ENCODE measurements at places on chromosomes 2 and 18. TPM values are rescaled to one million over a fixed set of nuclear protein-coding genes. Genes with fewer than 3 reads are reported as not detected.

The KCNE4 gene
- 0.35 TPM for total RNA-seq

The IL1B gene
- 63.4 TPM for total RNA-seq

The UGT1A1 gene
- 0.28 TPM for total RNA-seq

The CNGA3 gene
- not detected for total RNA-seq

The EMILIN2 gene
- total RNA-seq: 1.1 TPM

The DCAF17 gene
- 8.2 TPM for total RNA-seq

The MEX3C gene
- 34.1 TPM for total RNA-seq

The IL1RL1 gene
- total RNA-seq: 0.56 TPM

The CCDC148 gene
- 0.14 TPM for total RNA-seq

The NDC80 gene
- total RNA-seq: 13.9 TPM

The SLC23A3 gene
- total RNA-seq: 0.28 TPM

The IL18R1 gene
- total RNA-seq: 1.2 TPM

The SERPINB11 gene
- 0.35 TPM for total RNA-seq

The CAMKMT gene
- total RNA-seq: 11.6 TPM

The PRSS56 gene
- total RNA-seq: not detected

The MIB1 gene
- 33.6 TPM for total RNA-seq

The IGFBP5 gene
- total RNA-seq: 1.3 TPM

The KIF3C gene
- 15.1 TPM for total RNA-seq

The CNTNAP5 gene
- total RNA-seq: not detected

The MYCN gene
- total RNA-seq: not detected

The MROH2A gene
- total RNA-seq: not detected

The PROM2 gene
- total RNA-seq: 53.7 TPM

The EPHA4 gene
- total RNA-seq: 10.1 TPM

The HOXD9 gene
- total RNA-seq: not detected

The RNF125 gene
- 1.3 TPM for total RNA-seq

The MATN3 gene
- total RNA-seq: 1.2 TPM

The SERPINB13 gene
- 44.9 TPM for total RNA-seq

The NCL gene
- 189 TPM for total RNA-seq

The EMILIN1 gene
- total RNA-seq: 5.8 TPM

The CAPN14 gene
- 4.0 TPM for total RNA-seq

The SPEG gene
- 7.5 TPM for total RNA-seq

The LINC00305 gene
- not detected for total RNA-seq

The PLEKHH2 gene
- 2.5 TPM for total RNA-seq

The SLC4A5 gene
- 0.14 TPM for total RNA-seq

The RGPD3 gene
- 0.09 TPM for total RNA-seq

The NRBP1 gene
- total RNA-seq: 83.3 TPM

The CLHC1 gene
- 0.74 TPM for total RNA-seq

The SPATA3 gene
- not detected for total RNA-seq

The NT5C1B gene
- total RNA-seq: not detected

The RIT2 gene
- not detected for total RNA-seq

The TANC1 gene
- total RNA-seq: 34.1 TPM

The LIMS4 gene
- total RNA-seq: not detected

The GRHL1 gene
- 33.9 TPM for total RNA-seq

The POLE4 gene
- total RNA-seq: 41.9 TPM

The RTP5 gene
- total RNA-seq: not detected

The ARHGEF4 gene
- total RNA-seq: 78.5 TPM

The METTL21A gene
- 22.9 TPM for total RNA-seq

Measured in airway epithelial cell (primary cell).